Left lung (tissue), 14 donors: ENCODE measurements at places on chromosomes 2 and 18. TPM values are rescaled to one million over a fixed set of nuclear protein-coding genes. Genes with fewer than 3 reads are reported as not detected.
A peak's percentile ranks its signal among the peaks of the same experiment; 100 is the strongest.

The CERKL gene
- 1.3 TPM for total RNA-seq

The PROKR1 gene
- total RNA-seq, result not detected

The TRIM43 gene
- total RNA-seq, result not detected

The GREB1 gene
- 3.1 TPM for total RNA-seq

The MZT2B gene
- 178 TPM for total RNA-seq

The SYT4 gene
- total RNA-seq, result 0.24 TPM

The PEX13 gene
- total RNA-seq, result 31.0 TPM

The AP1S3 gene
- total RNA-seq, result 21.8 TPM

The CCDC102B gene
- 78.3 TPM for total RNA-seq

- H3K4me1 ChIP-seq, result peaks cover 6% of the 10 kb centered on the region
- no peak overlapping the region for H3K27ac ChIP-seq
Measured at GRCh38 chr2:181778621-181779201, 98.4 kb upstream of the NEUROD1 start.

GRCh38 chr2:195818526-195818925 lies 161.5 kb downstream of the SLC39A10 start:
- no peaks in the 10 kb centered on the region for H3K27me3 ChIP-seq
- H3K4me3 ChIP-seq, result no peak overlapping the region
- no peak overlapping the region for H3K27ac ChIP-seq
- no peaks in the 10 kb centered on the region for H3K4me1 ChIP-seq

DNA sequence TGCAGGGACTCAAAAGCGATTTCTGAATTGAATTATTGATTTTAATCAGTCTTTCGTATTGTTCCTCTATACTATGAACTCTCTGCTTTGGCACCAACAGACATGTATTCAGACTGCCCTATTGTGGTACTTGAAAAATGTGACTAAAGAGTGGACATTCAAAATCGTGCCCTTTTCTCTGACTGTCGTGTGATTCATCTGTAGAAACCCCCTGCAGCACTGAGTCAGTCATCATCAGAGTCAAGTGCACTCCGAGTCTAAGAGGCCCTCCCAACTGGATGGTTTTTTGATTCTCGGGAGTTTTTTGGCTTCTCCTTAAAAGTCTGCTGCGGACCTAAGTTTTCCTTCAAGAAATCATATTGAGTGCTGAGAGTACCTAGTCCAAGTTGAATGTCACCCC lies 96.4 kb upstream of the FOSL2 start:
- H3K27ac ChIP-seq, result no peak overlapping the region
- H3K27me3 ChIP-seq, result no peaks in the 10 kb centered on the region
- peaks cover 7% of the 10 kb centered on the region for H3K36me3 ChIP-seq

DNA sequence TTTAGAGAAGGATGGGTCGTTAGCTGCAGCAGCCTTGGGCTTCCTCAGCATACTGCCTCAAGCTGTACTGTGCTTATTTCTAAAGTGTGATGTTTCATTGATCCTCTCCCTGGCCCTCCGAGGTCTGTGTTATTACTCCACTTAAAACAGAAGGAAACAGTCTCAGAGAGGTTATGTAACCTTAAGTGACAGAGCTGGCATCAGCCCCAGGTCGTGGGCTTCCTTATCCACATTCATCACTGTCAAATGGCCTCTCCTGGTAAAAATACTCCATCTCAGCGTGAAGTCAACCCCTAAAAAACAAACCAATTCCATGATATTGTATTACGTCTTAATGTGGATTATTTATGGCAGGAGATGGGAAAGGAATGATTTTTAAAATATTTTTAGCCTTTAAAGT lies 153.3 kb upstream of the NOSTRIN start:
- peaks cover 12% of the 10 kb centered on the region for H3K4me1 ChIP-seq
- no peak for DNase-seq
- no peak overlapping the region for H3K4me3 ChIP-seq
- no peaks in the 10 kb centered on the region for H3K27me3 ChIP-seq

- H3K27ac ChIP-seq, result no peak overlapping the region
- no peak for DNase-seq
- no peak overlapping the region for H3K4me3 ChIP-seq
Measured at GRCh38 chr2:187453078-187453641, 5.1 kb upstream of the CALCRL start.

- H3K36me3 ChIP-seq, result no peaks in the 10 kb centered on the region
- H3K4me1 ChIP-seq, result no peaks in the 10 kb centered on the region
- DNase-seq, result no peak
- H3K27me3 ChIP-seq, result no peaks in the 10 kb centered on the region
- H3K4me3 ChIP-seq, result no peak overlapping the region
- H3K27ac ChIP-seq, result no peak overlapping the region
Measured at GRCh38 chr18:68991286-68991685, 193.4 kb downstream of the CCDC102B start.

DNA sequence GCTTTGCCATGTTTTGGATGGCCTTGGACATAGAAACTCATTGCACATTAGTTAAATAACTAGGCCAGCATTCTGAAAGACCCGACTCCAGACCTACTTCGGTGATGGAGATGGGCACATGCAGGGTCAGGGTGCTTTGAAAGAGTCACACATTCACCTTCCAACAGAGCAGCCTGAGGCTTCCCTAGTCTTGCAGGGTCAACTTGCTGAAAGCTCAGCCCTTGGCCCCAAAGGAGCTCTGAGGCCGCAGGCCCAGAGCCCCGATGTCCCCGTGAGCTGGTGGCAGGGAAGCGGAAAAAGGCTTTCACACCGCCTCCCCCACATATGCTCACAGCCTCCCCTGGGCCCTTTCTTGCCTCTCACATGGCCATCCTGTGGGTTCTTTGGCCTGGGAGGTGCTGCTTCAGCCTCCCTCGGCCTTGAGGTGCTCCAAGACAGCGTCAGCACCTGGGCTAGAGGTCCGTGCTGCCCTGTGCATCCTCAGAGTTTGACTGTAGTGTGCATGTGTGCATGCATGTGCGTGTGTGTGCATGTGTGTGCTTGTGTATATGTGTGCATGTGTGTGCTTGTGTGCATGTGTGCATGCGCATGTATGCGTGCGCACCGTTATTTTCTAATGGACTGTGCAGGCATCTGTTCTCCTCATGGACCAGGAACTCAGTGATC lies 21.6 kb downstream of the LDLRAD4 start:
- H3K4me3 ChIP-seq, result no peak overlapping the region
- DNase-seq, result no peak
- no peaks in the 10 kb centered on the region for H3K36me3 ChIP-seq
- H3K27me3 ChIP-seq, result no peaks in the 10 kb centered on the region

- H3K27me3 ChIP-seq, result no peaks in the 10 kb centered on the region
- H3K4me1 ChIP-seq, result no peaks in the 10 kb centered on the region
- no peak overlapping the region for H3K27ac ChIP-seq
- H3K4me3 ChIP-seq, result no peak overlapping the region
- H3K36me3 ChIP-seq, result no peaks in the 10 kb centered on the region
Measured at GRCh38 chr18:31624892-31625640, 33.4 kb downstream of the TTR start.

DNA sequence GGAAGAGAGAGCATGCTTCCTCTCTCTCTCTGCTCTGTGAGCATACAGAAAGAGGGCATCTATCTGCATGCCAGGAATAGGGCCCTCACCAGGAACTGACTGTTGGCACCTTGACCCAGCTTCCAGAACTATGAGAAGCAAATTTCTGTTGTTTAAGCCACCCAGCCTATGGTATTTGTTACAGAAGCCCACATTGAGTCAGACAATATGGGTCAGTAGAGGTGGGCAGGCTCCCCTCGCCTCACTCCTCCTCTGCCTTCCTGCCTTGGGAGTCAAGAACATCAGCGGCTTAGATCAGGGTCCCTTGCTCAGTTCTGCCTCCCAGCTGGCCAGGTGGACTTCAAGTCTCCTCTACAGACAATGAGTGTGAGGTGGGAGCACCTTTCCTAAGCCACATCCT lies 92.3 kb downstream of the COPS8 start:
- no peaks in the 10 kb centered on the region for H3K27me3 ChIP-seq
- DNase-seq, result no peak
- H3K27ac ChIP-seq, result no peak overlapping the region
- H3K4me3 ChIP-seq, result no peak overlapping the region

DNA sequence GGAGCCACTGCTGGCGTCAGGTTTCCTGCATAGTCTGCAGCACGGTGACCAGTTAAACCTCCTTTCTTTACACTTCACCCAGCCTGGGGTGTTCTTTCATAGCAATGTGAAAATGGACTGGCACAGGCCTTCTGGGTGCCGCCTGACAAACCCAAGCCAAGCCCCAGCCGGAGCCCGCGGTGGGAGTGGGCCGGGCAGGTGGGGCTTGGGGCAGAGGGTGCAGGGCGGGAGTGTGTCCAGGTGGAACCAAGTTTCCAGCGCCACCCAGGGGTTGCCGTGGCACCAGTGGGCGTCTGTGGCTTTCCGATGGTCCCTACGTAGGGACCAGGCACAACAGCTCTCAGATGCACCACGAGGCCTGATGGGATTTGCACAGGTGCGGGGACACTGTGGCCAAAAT lies 75.8 kb downstream of the RTP5 start:
- H3K27me3 ChIP-seq, result peaks cover 5% of the 10 kb centered on the region
- H3K36me3 ChIP-seq, result no peaks in the 10 kb centered on the region
- no peak overlapping the region for H3K4me3 ChIP-seq

GRCh38 chr18:6249170-6249569 lies 165.5 kb downstream of the L3MBTL4 start:
- H3K4me3 ChIP-seq, result no peak overlapping the region
- no peaks in the 10 kb centered on the region for H3K36me3 ChIP-seq
- H3K4me1 ChIP-seq, result no peaks in the 10 kb centered on the region
- no peaks in the 10 kb centered on the region for H3K27me3 ChIP-seq

DNA sequence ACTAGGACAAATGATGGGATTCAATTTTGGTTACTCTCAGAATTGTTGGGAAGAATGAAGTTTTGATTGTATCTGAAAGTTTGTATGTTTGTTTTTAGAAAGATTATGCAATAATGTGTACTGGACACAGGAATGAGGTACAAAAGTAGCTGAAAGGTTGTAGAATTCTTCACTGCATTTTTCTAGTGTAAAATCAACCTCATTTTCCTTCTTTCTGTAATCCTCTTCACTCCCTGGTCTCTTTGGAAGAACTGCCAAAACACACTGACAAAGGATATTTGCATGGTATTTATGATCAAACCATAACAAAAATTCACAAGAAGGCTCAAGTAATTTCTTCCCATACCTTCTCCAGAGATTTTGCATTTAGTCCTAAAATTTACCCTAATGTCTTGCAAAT lies 110.7 kb downstream of the ZEB2 start:
- DNase-seq, result no peak
- no peaks in the 10 kb centered on the region for H3K27me3 ChIP-seq
- no peaks in the 10 kb centered on the region for H3K36me3 ChIP-seq
- peak overlapping the region; percentile 9 for H3K27ac ChIP-seq

GRCh38 chr2:53545604-53546003 lies 222.0 kb upstream of the CHAC2 start:
- no peaks in the 10 kb centered on the region for H3K36me3 ChIP-seq
- DNase-seq, result no peak
- no peaks in the 10 kb centered on the region for H3K4me1 ChIP-seq
- H3K27ac ChIP-seq, result no peak overlapping the region

DNA sequence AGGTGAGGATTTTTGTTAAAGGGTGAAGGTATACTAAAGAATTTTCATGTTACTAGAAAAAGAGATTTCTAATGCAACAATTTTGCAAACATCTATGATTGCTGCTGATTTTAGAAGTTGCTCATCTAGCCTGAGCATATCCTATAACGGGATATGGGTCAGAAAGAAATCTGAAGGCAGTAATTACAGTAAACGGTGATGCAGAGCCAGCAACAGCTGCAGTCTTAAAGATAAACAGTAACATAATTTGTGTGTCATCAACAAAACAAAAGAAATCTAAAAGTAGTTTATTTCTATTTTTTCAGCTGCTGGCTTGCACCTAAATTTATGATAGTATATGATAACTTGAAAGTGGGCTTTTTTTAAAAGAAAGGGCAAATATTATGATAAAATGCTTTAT lies 215.7 kb downstream of the SLC4A10 start:
- no peak for DNase-seq
- no peak overlapping the region for H3K4me3 ChIP-seq
- H3K4me1 ChIP-seq, result no peaks in the 10 kb centered on the region
- no peak overlapping the region for H3K27ac ChIP-seq
- no peaks in the 10 kb centered on the region for H3K27me3 ChIP-seq

DNA sequence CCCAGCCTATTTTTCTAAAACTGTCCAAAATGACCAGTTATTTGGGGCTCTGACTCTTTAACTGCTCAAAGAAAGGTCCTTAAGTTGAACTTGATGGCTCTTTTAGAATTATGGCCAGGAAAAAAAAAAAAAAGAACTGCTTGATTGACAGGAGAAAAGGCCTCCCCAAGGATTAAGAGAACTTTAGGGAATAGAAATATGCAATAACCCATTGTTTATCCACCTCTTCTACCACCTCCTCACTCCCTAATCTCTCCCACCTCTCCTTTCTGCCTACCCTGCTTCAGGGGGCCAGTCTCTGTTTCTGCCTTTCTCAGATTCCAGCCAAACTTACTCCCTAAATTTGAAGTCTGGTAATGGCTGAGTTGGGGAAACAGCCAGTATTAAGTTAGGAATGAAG lies 5.7 kb upstream of the STRN start:
- H3K27me3 ChIP-seq, result no peaks in the 10 kb centered on the region
- no peak overlapping the region for H3K4me3 ChIP-seq
- DNase-seq, result no peak

DNA sequence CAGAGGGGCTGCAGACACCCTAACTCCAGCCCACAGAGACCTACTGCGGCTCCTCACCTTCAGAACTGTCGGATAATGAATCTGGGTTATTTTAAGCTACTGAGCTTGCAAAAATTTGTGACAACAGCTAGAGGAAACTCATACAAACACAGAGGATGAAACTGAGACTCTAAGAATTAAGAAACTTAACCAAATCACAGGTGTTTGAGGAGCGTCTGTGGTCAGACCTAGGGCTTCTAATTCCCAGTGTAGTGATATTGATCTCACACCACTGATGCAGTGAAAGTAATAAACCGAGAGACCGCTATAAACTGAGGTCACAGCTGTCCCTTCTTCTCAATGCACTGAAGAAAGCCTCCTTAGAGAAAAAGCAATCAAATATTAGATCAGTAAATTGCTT lies 110.1 kb downstream of the RGPD3 start:
- no peaks in the 10 kb centered on the region for H3K27me3 ChIP-seq
- H3K4me1 ChIP-seq, result peaks cover 3% of the 10 kb centered on the region
- no peak overlapping the region for H3K4me3 ChIP-seq
- no peaks in the 10 kb centered on the region for H3K36me3 ChIP-seq
- DNase-seq, result no peak

GRCh38 chr2:121898483-121898882 lies 143.0 kb downstream of the TSN start:
- peaks cover 12% of the 10 kb centered on the region for H3K27me3 ChIP-seq
- no peak for DNase-seq
- H3K4me1 ChIP-seq, result no peaks in the 10 kb centered on the region
